B cell (primary cell): ENCODE measurements at places on chromosomes 4 and X. TPM values are rescaled to one million over a fixed set of nuclear protein-coding genes. Genes with fewer than 3 reads are reported as not detected.

NEUROG2 gene
- not detected in 2 replicates for total RNA-seq

MAGED4 gene
- 8.6 and 12.1 TPM in 2 replicates for total RNA-seq

GRCh38 chr4:80265571-80266252 is 752 bp upstream of the FGF5 start:
- DNase-seq: no peak
- H3K4me3 ChIP-seq: peak overlapping the region; percentile 37

CT45A5 gene
- not detected in 2 replicates for total RNA-seq

GRCh38 chrX:141791856-141792255 is 46.3 kb upstream of the MAGEC3 start:
- no peak overlapping the region for H3K4me3 ChIP-seq
- DNase-seq: no peak
- H3K4me1 ChIP-seq: no peaks in the 10 kb centered on the region
- H3K27me3 ChIP-seq: no peaks in the 10 kb centered on the region

- H3K27ac ChIP-seq: no peak overlapping the region
- no peaks in the 10 kb centered on the region for H3K27me3 ChIP-seq
Observed at GRCh38 chr4:38743866-38744265, 38.9 kb downstream of the TLR10 start.

NXT2 gene
- total RNA-seq: 9.5 and 10.4 TPM in 2 replicates

DNA sequence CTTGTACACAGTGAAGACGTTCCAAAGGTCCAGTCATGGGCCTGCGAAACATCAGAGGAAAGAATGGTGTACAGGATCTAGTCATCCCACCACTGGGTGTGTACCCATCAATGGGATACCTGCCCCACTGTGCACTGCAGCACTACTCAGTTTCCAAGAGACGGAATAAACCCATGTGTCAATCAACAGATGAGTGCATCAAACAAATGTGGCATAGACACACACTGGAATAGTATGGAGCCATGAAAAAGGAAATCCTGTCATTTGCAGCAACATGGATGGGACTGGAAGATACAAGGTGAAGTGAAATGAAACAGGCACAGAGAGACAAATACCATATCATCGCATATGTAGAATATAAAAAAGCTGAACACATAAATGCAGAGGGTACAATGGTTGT is 48.0 kb downstream of the DHRSX start:
- peaks cover 13% of the 10 kb centered on the region for H3K4me1 ChIP-seq
- H3K36me3 ChIP-seq: no peaks in the 10 kb centered on the region
- no peak overlapping the region for H3K27ac ChIP-seq
- no peak overlapping the region for H3K4me3 ChIP-seq

GRCh38 chrX:120358737-120359456 is 3.0 kb upstream of the ATP1B4 start:
- no peak overlapping the region for H3K27ac ChIP-seq
- no peaks in the 10 kb centered on the region for H3K27me3 ChIP-seq
- H3K4me3 ChIP-seq: no peak overlapping the region
- H3K36me3 ChIP-seq: no peaks in the 10 kb centered on the region
- no peaks in the 10 kb centered on the region for H3K4me1 ChIP-seq
- DNase-seq: no peak

GRCh38 chr4:87130985-87131703 is 89.3 kb downstream of the KLHL8 start:
- peaks cover 2% of the 10 kb centered on the region for H3K36me3 ChIP-seq
- H3K27ac ChIP-seq: no peak overlapping the region
- H3K4me3 ChIP-seq: no peak overlapping the region
- peaks cover 2% of the 10 kb centered on the region for H3K4me1 ChIP-seq
- H3K27me3 ChIP-seq: no peaks in the 10 kb centered on the region

DNA sequence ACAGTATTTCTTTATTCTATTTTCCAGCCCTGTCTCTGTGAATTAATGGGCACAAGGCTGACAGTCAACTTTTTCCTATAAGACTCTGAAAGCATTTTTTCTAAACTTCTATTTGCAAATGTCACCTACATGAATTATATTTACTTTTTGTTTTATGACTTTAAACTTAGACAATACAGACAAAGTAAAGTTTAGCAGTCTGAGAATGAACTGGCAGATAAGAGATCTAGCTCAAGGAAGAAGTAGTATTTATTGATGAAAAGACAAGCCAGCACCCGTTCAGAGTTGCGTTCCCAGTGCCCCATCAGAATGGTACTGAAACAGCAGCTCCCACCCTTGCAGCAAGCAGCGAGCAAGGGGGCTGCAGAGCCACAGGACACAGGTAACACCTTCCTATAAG is 148.5 kb downstream of the FAM13A start:
- no peak overlapping the region for H3K4me3 ChIP-seq
- H3K27ac ChIP-seq: no peak overlapping the region
- H3K36me3 ChIP-seq: no peaks in the 10 kb centered on the region
- no peaks in the 10 kb centered on the region for H3K27me3 ChIP-seq

GRCh38 chrX:103754401-103754800 is 22.2 kb upstream of the PLP1 start:
- no peaks in the 10 kb centered on the region for H3K27me3 ChIP-seq
- H3K36me3 ChIP-seq: no peaks in the 10 kb centered on the region
- DNase-seq: no peak
- no peaks in the 10 kb centered on the region for H3K4me1 ChIP-seq
- H3K4me3 ChIP-seq: no peak overlapping the region

GRCh38 chr4:81504112-81505003 is 32.7 kb upstream of the RASGEF1B start:
- peak overlapping the region; percentile 56 for H3K27ac ChIP-seq
- DNase-seq: no peak
- peak overlapping the region; percentile 28 for H3K4me3 ChIP-seq
- no peaks in the 10 kb centered on the region for H3K27me3 ChIP-seq
- H3K36me3 ChIP-seq: no peaks in the 10 kb centered on the region

- H3K36me3 ChIP-seq: no peaks in the 10 kb centered on the region
- H3K27ac ChIP-seq: no peak overlapping the region
- no peaks in the 10 kb centered on the region for H3K4me1 ChIP-seq
- H3K27me3 ChIP-seq: no peaks in the 10 kb centered on the region
Observed at GRCh38 chr4:187321711-187322110, 598.1 kb upstream of the FAT1 start.

GRCh38 chrX:42128020-42128419 is 204.7 kb upstream of the CASK start:
- H3K36me3 ChIP-seq: no peaks in the 10 kb centered on the region
- peaks cover 37% of the 10 kb centered on the region for H3K4me1 ChIP-seq
- peak overlapping the region; percentile 45 for H3K27ac ChIP-seq
- peak; percentile 4 for DNase-seq
- no peak overlapping the region for H3K4me3 ChIP-seq

GRCh38 chr4:185293202-185293601 is 83.8 kb downstream of the SNX25 start:
- H3K27ac ChIP-seq: no peak overlapping the region
- H3K27me3 ChIP-seq: no peaks in the 10 kb centered on the region
- H3K4me3 ChIP-seq: no peak overlapping the region
- no peak for DNase-seq
- peaks cover 13% of the 10 kb centered on the region for H3K36me3 ChIP-seq

NEIL3 gene
- total RNA-seq: 0.15 TPM in 1 of 2 replicates, not detected in the other

DNA sequence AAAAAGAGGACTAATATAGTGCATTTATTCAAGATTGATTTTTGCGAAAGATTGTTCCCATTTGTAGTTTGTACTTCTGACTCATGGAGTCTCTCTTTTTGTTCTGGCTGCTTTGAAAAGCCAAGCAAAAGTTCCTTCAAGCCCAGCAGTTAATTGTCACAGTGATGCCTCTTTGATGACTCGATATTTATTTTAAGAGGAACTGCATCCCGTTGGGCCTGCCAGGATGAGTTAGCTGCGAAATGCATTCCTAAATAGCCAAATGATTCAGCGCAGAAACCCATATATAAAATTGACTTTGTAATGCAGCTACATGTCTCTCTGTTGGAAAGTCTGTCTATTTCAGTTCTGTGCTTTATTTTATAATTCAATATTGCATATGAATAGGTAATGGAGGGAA is 295.1 kb downstream of the GBA3 start:
- no peaks in the 10 kb centered on the region for H3K27me3 ChIP-seq
- no peaks in the 10 kb centered on the region for H3K36me3 ChIP-seq
- no peak for DNase-seq

GRCh38 chr4:2829933-2830451 is 13.7 kb upstream of the ADD1 start:
- H3K4me1 ChIP-seq: peaks cover 34% of the 10 kb centered on the region
- no peak overlapping the region for H3K4me3 ChIP-seq
- no peak overlapping the region for H3K27ac ChIP-seq
- no peak for DNase-seq

CTSO gene
- 14.0 and 15.5 TPM in 2 replicates for total RNA-seq

DNA sequence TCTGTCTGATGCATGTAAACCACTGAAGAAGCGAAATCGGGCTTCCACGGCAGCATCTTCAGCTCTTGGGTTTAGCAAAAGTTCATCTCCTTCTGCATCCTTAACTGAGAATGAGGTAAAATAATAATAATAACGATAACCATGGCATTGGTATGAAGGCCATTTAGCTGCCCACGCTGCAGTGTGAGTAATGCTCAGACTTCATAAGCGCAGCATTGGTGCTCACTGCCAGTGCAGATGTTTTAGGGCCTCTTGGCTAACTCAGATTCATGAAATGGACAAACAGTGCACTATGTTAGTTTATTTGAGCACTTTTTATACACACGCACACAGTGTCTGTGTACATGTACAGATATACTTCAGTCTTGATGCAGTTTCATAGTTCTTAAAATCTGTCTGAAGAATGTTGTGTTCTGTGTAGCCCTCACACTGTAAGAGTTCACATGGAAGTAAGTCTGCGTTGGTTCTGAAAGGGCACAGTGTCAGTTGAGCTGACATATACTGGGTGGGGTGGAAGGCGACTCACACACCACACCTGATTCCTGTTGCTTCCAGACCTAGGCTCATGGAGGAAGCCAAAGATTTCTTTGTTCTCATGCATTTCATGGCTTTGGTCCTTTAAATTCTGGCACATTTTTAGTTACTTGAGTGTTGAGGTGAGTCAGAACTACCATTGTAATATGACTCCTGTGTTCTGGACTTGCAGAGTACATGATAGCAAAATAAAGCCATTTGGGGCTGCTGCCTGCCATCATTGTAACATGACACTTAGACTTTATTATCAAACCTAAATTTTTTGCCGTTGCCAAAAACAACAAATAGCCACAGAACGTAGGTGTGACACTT is 68.7 kb downstream of the NSD2 start:
- DNase-seq: no peak
- no peaks in the 10 kb centered on the region for H3K27me3 ChIP-seq
- peaks cover 28% of the 10 kb centered on the region for H3K36me3 ChIP-seq
- H3K4me3 ChIP-seq: no peak overlapping the region

GRCh38 chr4:20773144-20773997 is 73.1 kb downstream of the PACRGL start:
- H3K27me3 ChIP-seq: no peaks in the 10 kb centered on the region
- H3K4me1 ChIP-seq: no peaks in the 10 kb centered on the region

DNA sequence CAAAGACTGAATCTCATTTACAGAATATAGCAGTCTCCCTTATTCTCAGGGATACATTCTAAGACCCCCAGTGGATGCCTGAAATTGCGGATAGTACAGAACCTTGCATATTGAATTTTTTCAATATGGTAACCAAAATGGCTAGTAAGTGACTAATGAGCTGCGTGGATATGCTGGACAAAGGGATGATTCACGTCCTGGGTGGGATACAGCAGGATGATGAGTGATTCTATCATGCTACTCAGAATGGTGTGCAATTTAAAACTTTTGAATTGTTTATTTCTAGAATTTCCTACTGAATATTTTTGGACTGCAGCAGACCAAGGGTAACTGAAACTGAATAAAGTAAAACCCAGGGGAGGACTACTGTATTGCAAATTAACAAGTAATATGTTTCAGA is 66.7 kb downstream of the STAG2 start:
- H3K36me3 ChIP-seq: peaks cover 1% of the 10 kb centered on the region
- no peak overlapping the region for H3K4me3 ChIP-seq
- H3K4me1 ChIP-seq: no peaks in the 10 kb centered on the region
- no peaks in the 10 kb centered on the region for H3K27me3 ChIP-seq
- no peak for DNase-seq

GRCh38 chr4:68299492-68300457 is 50.1 kb downstream of the YTHDC1 start:
- no peaks in the 10 kb centered on the region for H3K36me3 ChIP-seq
- H3K4me1 ChIP-seq: no peaks in the 10 kb centered on the region
- no peak for DNase-seq

GRCh38 chr4:8731364-8731763 is 138.8 kb downstream of the CPZ start:
- no peaks in the 10 kb centered on the region for H3K36me3 ChIP-seq
- H3K4me3 ChIP-seq: no peak overlapping the region
- no peak for DNase-seq
- H3K4me1 ChIP-seq: no peaks in the 10 kb centered on the region
- H3K27ac ChIP-seq: no peak overlapping the region

DNA sequence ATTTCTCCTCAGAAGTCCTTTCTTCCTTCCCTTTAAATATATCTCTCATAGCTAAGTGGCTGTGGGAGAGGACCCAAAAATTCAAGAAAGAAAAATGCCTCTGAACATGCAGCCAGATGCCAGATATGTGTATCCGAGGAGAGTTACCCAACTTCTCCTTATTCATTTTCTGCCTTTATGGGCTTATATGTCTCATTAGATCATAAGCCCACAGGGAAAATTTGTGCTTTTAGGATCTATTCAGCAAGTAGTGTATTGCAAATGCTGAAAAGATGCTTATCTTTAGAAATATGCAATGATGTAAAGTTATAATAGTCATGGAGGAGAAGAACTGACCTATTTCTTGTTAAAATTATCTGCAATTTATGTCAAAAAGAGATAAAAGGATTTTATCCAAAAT is 371.8 kb upstream of the NOCT start:
- DNase-seq: no peak
- H3K27me3 ChIP-seq: peaks cover 2% of the 10 kb centered on the region
- no peaks in the 10 kb centered on the region for H3K36me3 ChIP-seq
- no peak overlapping the region for H3K4me3 ChIP-seq
- no peak overlapping the region for H3K27ac ChIP-seq

- H3K27me3 ChIP-seq: no peaks in the 10 kb centered on the region
- H3K36me3 ChIP-seq: no peaks in the 10 kb centered on the region
- H3K27ac ChIP-seq: no peak overlapping the region
- no peak for DNase-seq
Observed at GRCh38 chr4:99305638-99306400, 15.0 kb upstream of the ADH1A start.

- no peaks in the 10 kb centered on the region for H3K36me3 ChIP-seq
- no peak overlapping the region for H3K4me3 ChIP-seq
- no peak for DNase-seq
- H3K27ac ChIP-seq: no peak overlapping the region
- H3K4me1 ChIP-seq: peaks cover 18% of the 10 kb centered on the region
- H3K27me3 ChIP-seq: no peaks in the 10 kb centered on the region
Observed at GRCh38 chr4:148062301-148062950, 330.5 kb downstream of the ARHGAP10 start.

GRCh38 chrX:13051529-13052172 is 7.2 kb upstream of the FAM9C start:
- H3K4me3 ChIP-seq: no peak overlapping the region
- no peaks in the 10 kb centered on the region for H3K36me3 ChIP-seq
- peak overlapping the region; percentile 85 for H3K27ac ChIP-seq
- H3K27me3 ChIP-seq: no peaks in the 10 kb centered on the region
- peaks cover 35% of the 10 kb centered on the region for H3K4me1 ChIP-seq

GRCh38 chrX:107076158-107076557 is 42.5 kb downstream of the RBM41 start:
- no peak overlapping the region for H3K27ac ChIP-seq
- DNase-seq: no peak
- no peaks in the 10 kb centered on the region for H3K36me3 ChIP-seq
- H3K27me3 ChIP-seq: no peaks in the 10 kb centered on the region
- no peaks in the 10 kb centered on the region for H3K4me1 ChIP-seq
- no peak overlapping the region for H3K4me3 ChIP-seq

DGKK gene
- total RNA-seq: not detected in 2 replicates
